ENCODE measurements at places on chromosomes 13 and 19. TPM values are rescaled to one million over a fixed set of nuclear protein-coding genes. Genes with fewer than 3 reads are reported as not detected.

The VSTM2B gene
- not detected for total RNA-seq

The BCAM gene
- total RNA-seq: 266 TPM

The CD37 gene
- total RNA-seq: 9.7 TPM

The CGB8 gene
- total RNA-seq: not detected

The BEST2 gene
- not detected for total RNA-seq

The SIRT2 gene
- total RNA-seq: 96.5 TPM

The ADAMTS10 gene
- total RNA-seq: 15.2 TPM

Data from thyroid gland (tissue), 4 donors.